ENCODE measurements at places on chromosomes 6 and 20.

DNA sequence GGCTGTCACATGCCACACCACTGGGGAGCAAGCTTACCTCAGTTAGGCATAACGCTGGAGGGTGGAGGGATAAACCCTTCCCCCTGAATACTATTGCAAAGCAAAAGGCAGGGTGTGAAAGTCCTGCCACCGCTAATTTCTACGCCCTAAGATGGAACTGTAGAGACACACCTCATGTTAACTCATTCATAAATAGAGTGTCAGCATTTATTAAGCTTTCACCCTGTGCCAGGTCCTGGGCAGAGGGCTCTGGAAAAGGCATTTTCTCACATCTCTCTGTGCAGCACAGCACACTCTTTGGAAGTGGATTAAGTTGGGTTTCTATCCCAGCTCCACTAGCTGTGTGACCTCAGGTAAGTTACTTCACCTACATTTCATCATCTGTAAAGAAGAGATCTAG is 21.8 kb downstream of the TMEM14B start:
- no peak for DNase-seq

DNA sequence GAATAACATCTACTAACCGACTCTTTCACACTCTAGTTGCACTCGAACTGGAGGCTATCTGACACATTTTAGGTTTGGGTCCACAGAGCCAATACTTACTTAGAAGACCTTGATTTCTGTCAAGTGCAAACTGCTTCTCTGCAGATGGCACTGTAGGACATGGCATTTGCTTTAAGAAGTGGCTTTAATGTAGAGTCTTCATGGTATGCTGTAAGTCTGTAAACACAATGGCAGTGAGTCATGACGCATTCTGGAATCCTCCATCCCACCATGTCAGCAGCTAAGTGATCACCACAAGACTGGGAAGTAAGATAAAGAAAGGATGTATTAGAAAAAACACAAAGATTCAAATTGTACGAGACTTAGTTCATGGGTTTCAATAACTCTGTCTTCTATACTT is 377.0 kb upstream of the NOX3 start:
- DNase-seq, result peak; percentile 63

DNA sequence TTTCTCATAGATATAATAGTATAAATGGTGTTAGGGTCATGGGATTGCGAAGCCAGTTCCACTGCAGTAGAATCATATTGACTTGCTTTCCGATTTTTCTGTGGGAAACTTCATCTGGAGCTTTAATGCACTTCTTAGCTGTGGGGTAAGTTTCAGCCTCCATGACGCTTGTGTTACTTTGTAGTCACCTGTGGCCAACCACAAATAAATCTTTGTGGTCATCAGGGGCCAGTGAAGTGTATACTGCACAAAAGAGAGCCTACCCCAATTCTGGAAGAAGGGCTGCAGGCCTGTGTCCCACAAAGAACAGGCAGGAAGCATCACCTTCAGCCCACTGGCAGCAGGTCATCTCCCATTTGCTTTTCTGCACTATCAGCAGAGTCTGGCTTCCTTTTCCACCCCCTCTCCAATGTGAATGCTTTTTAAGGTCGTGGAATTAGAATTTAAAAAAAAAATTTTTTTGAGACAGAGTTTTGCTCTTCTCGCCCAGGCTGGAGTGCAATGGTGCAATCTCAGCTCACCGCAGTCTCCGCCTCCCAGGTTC is 32.0 kb downstream of the MTHFD1L start:
- no peak for DNase-seq

GRCh38 chr6:24824142-24824938 is 25.6 kb upstream of the ARMH2 start:
- DNase-seq, result peak; percentile 46

- peak; percentile 10 for DNase-seq
These were observed 96.8 kb downstream of the PSMG4 start for GRCh38 chr6:3355358-3356055.

DNA sequence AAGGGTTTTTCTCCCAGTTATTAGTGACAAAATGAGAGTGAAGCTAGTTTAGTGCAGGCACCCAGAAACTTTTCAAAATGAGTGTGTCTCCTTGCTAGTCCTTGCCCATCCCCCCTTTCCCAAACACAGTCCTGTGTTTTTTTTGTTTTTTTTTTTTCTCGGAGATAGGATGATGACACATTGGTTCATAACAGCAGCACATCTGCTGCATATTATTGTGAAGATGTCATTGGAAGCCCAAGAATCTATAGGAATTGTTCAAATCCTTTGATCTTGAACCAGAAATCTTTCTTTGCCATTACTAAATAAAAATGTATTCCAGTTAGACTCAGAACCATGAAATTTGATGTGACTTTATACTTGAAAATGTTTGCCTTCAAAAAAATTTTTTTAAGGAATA is 162.4 kb downstream of the FRK start:
- peak; percentile 88 for DNase-seq

DNA sequence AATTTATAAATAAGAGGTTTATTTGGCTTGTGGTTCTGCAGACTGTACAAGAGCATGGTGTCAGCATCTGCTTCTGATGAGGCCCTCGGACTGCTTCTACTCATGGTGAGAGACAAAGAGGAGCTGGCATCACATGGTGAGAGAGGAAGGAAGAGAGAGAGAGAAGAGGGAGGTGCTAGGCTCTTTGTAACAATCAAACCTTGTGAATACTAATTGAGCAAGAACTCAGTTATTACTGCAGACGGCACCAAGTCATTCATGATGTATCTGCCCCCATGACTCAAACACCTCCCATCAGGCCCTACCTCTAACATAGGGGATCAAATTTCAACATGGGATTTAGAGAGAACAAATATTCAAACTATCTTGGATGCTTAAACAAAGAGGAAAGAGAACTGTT is 6.3 kb upstream of the SIRPG start:
- peak; percentile 1 for DNase-seq

DNA sequence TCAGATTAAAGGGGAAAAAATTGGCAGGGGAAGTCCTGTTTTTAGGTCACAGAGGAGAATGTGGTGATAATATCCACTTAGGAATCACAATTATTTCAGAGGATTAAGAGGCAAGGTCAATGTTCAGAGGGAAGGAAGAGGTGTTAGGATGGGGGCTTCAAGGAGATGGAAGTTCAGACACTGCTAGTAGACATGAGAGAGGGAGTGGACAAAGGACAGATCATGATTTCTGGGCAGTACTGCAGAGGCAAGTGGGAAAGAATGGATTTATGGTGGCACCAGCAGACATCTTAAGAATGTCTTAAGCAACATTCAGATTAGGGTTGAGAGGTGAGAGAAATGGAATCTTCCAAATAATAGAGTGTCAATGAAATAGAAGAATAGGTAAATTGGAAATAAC is 9.9 kb downstream of the PCSK2 start:
- no peak for DNase-seq

GRCh38 chr20:17417225-17417624 is 114.0 kb downstream of the BFSP1 start:
- no peak for DNase-seq

GRCh38 chr20:14245368-14245970 is 91.9 kb downstream of the FLRT3 start:
- peak; percentile 74 for DNase-seq

GRCh38 chr6:89122625-89123024 is 4.8 kb upstream of the SRSF12 start:
- DNase-seq, result peak; percentile 41

- no peak for DNase-seq
These were observed 66.7 kb upstream of the BMP2 start for GRCh38 chr20:6700563-6701329.

DNA sequence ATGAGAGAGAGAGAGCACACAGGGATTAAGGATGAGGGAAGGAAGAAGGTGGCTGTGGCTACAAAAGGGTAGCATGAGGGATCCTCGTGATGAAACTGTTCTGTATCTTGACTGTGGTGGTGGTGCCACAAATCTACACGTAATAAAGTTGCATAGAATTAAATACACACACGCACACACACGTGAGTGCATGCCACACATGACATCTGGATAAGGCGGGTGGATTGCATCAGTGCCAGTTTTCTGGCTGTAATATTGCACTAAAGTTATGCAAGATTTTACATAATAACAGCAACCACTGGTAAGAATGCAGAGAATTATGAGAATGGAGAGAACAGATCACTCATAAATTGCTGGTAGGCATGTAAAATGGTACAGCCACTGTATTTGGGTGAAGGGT is 16.9 kb upstream of the STK35 start:
- peak; percentile 13 for DNase-seq

DNA sequence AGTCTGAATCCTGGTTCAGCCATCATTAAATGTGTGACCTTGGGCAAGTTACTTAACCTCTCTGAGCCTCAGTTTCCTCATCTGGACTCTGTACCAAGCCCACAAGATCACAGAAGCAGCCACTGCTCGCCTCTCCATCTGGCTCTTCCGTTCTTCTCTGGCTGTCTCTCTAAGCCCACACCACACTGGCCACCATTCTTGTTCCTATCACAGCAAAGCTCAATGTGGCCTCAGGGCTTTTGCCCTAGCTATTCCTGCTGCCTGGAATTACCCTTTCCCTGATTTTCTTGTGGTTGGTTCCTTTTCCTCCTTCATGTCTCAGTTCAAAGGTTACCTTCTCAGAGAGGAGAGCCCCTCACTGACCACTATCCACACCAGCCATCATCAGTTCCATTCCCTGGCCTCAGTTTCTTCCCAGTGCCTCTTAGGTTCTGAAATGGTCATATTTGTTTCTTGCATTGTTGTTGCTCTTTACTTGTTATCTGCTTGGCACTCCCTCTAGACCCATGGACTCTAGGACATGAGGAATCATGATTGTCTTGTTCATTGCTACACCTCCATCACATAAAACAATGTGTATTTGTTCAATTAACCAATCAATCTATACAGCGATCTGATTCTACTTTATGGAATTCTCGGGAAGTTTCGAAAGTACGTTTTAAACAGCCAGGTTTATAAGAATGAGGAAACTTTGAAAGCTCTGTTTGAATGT is 56.5 kb upstream of the PTPN1 start:
- DNase-seq, result no peak

GRCh38 chr6:129140526-129140925 is 257.6 kb downstream of the LAMA2 start:
- DNase-seq, result peak; percentile 37

- no peak for DNase-seq
These were observed 27.3 kb upstream of the TAGAP start for GRCh38 chr6:159071843-159072769.

- DNase-seq, result no peak
These were observed 88.0 kb downstream of the PRND start for GRCh38 chr20:4809707-4810106.

DNA sequence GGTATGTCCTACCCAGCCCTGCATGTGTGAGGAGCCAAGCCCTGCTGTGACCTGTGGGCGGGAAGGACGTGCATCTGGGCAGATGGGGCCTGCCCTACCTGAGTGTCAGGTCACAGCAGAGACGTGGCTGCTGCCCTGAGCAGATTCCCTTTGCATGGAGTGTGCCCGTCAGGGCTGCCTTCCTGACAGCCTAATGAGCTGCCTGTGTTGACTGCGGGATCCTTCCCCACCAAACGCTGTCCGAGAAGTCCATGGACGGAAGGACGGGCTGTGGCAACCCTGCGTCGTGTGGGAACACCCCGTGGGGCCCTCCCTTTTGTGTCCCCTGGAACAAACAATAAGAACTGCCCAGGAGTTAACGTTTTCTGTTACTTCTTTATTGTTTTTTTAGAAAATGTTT is 343.2 kb downstream of the CDH4 start:
- DNase-seq, result no peak

GRCh38 chr6:67458265-67458664 is 1176.8 kb upstream of the ADGRB3 start:
- DNase-seq, result no peak

GRCh38 chr20:61254881-61255626 is 3.0 kb downstream of the CDH4 start:
- DNase-seq, result peak; percentile 64

DNA sequence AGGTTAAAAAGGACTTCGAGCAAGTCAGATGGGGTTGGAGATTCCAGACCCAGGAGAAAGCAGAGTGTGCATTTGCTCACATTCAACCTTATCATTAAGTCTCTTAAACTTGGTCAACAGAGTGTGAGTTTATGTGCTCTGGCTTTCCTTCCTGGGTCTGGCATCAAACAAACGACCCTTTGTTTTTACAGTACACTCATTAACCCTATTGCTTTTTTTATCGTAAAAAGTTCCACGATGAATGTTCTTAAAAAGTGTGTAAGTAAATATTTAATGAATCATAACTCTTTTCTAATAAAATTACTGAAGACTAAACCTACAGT is 2.5 kb downstream of the FYN start:
- DNase-seq, result no peak

GRCh38 chr20:13468166-13468565 is 170.6 kb downstream of the TASP1 start:
- no peak for DNase-seq

DNA sequence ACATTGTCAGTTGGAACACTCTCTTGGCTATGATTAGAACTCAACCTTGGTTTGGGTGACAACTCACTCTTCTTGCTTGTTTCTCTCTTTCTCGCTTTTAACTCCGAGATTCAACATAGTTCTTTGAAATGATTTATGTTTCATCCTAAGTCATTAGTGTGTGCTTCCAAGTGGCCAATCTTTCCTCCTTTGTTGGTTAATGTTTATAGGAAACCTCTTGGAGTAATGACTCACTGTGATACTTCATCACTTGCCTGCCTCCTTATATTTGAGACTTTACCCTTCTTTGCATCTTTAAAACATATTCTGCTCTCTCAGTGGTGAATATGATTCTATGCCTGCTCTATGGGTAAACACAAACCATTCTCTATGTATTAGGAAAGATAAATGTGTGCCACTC is 279.7 kb upstream of the FLRT3 start:
- DNase-seq, result peak; percentile 31

- no peak for DNase-seq
These were observed 75.1 kb downstream of the SEL1L2 start for GRCh38 chr20:13915284-13915683.

- no peak for DNase-seq
These were observed 406.1 kb upstream of the MARCKS start for GRCh38 chr6:113451049-113451448.

GRCh38 chr20:11301699-11302098 is 616.0 kb upstream of the BTBD3 start:
- no peak for DNase-seq

GRCh38 chr6:31252625-31253024 is 19.3 kb downstream of the HLA-C start:
- DNase-seq, result no peak

DNA sequence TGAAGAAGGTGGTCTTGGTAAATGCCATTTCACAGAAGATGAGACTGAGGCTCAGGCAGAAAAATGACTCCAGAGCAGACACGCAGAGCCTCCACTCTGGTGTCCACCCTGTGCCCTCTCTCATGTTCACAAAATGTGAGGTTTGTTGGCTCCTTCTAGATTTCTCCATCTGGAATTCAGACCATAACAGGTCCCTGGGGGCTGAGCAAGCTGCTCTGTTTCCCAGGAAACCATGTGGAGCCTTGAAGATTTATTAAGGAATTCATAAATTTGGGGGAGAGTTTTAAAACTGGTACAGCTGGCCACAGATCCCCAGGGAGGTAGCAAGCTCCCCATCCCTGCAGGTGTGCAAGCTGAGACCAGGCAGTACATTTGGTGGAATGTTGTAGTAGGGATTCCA is 38.8 kb upstream of the SIRPA start:
- DNase-seq, result peak; percentile 80

GRCh38 chr6:148441454-148441911 is 98.8 kb downstream of the SASH1 start:
- DNase-seq, result peak; percentile 74

GRCh38 chr20:48294942-48295341 is 509.7 kb upstream of the SULF2 start:
- DNase-seq, result no peak
